Stimulated activated CD4-positive, alpha-beta T cell treated with anti-CD3 and anti-CD28 coated beads, Interleukin-1b, Interleukin-23, amount 100 ng/mL, for 1 hour (primary cell): ENCODE measurements at places on chromosomes 13 and 19.

GRCh38 chr13:73194310-73194709 is 135.5 kb downstream of the KLF5 start:
- no peak for DNase-seq

DNA sequence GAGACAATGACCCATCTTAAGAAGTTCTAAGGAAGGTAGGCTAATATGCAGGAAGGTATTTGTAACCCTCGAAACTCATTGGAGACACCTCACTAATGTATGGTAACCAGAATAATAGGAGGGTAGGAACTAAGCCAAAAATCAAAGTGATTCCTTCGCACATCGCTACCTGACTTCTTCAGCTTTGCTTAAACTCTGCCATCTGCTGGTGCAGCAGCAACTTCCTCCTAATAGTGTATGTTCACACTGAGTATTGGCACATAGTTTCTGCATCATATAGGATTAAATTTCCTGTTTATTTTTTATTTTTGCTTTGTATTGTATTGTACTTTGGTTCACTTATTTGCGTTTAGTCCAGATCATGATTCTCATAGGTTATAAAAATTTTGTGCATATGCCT is 676.2 kb downstream of the GPC5 start:
- no peak for DNase-seq

- no peak for DNase-seq
Measured at GRCh38 chr13:109422161-109422560, 364.2 kb downstream of the IRS2 start.

DNA sequence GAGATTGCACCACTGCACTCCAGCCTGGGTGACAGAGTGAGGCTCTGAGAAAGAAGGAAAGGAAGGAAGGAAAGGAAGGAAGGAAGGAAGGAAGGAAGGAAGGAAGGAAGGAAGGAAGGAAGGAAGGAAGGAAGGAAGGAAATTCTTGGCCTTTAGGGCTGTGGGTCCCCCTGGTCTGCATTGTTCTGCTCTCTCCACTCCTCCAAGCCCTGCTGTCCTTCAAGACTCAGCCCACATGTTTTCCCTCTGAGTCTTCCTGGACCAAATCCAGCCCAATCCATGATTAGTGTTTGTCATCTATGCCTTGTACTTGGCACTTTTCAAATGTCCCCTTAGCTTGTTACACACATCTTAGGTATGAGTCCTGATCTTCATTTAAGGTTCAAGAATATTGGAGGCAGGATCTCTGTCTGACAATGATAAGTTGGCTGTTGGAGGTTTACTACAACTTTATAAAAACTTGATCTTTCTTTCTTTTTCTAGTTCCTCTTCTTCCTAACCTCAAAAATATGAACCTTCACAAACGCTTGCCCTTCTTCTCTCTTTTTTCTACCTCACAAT is 48.8 kb upstream of the INTS6 start:
- DNase-seq: no peak

DNA sequence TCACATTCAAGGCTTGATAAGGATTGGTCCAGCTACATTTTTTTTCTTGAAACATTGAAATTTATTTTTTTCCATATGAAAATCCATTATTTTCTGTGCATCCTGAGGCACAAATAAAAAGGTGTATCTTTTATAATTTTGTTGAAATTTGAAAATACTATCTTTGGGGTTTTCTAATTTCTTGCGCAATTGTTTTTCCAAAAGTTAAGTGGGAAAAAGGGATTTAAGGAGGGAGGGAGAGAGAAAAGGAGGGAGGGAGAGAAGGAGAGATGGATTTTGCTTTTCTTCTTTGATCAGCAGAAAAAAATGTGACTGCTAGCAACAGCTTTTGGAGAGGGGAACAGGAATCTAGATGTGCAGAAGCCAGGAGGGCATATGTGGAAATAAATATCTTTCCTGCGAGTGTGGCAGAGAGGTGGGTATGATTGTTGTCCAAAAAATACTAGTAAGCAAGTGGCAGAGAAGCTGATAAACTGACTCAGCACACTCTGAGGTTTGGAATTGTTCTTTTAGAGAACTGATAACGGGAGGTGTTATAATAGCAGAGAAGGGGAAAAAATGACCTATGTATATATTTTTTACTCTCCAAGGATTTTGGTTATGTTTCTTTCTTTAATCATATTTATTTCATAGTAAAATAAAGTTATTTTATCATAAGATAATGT is 61.2 kb upstream of the EDNRB start:
- DNase-seq: no peak

DNA sequence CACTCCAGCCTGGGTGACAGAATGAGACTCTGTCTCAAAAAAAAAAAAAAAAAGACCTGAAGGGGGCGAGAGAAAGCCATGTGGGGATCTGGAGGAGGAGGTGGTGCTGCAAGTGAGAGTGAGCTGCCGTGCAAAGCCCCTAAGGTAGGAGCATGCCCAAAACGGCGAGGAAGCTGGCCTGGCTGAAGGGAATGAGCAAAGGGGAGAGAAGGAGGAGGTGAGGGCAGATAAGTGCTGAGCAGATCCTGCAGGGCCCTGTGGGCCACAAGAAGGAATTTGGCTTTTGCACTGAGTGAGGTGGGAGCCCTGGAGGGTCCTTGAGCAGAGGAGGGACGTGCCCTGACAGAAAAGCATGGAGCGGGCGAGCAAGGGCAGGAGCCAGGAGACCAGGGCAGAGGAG is 19.4 kb upstream of the ADGRE5 start:
- DNase-seq: no peak

GRCh38 chr13:48731001-48731658 is 77.4 kb downstream of the CYSLTR2 start:
- no peak for DNase-seq

DNA sequence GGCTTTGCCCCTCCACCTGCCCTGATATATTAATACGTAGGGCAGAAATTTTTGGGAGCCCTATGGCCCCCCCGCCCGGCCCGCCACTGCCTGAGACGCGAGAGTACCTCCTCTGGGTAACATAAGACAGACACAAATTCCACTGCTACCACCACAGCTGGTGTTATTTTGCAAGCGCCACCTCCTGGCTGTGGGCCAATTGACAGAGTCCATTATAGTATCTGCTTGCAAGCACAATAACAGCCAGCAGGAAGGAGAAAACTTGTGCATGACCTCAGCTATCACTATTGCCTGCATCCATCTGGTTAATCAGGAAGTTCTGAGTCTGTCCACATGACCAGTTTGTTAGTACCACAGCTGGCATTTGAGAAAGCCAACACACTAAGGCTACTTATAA is 25.3 kb upstream of the OR10H2 start:
- no peak for DNase-seq

DNA sequence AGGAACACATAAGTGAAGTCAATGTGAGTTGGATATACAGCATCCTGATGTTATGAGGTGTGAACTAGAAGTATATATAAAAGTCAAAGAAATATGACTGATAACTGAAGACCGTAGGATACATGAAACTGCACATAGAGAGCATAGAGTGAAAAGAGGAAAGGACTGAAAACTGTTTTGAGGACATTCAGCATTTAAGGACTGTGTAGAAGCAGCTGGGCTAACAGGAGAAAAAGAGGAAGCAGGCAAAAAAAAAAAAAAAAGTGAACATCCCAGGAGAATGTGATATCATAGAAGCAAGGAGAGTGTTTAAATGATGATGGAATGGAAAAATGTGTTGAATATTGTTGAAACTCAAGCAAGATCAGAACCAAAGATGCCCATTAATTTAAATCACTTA is 363.5 kb downstream of the PCDH20 start:
- no peak for DNase-seq

- DNase-seq: no peak
Measured at GRCh38 chr13:67308004-67308772, 78.1 kb upstream of the PCDH9 start.

DNA sequence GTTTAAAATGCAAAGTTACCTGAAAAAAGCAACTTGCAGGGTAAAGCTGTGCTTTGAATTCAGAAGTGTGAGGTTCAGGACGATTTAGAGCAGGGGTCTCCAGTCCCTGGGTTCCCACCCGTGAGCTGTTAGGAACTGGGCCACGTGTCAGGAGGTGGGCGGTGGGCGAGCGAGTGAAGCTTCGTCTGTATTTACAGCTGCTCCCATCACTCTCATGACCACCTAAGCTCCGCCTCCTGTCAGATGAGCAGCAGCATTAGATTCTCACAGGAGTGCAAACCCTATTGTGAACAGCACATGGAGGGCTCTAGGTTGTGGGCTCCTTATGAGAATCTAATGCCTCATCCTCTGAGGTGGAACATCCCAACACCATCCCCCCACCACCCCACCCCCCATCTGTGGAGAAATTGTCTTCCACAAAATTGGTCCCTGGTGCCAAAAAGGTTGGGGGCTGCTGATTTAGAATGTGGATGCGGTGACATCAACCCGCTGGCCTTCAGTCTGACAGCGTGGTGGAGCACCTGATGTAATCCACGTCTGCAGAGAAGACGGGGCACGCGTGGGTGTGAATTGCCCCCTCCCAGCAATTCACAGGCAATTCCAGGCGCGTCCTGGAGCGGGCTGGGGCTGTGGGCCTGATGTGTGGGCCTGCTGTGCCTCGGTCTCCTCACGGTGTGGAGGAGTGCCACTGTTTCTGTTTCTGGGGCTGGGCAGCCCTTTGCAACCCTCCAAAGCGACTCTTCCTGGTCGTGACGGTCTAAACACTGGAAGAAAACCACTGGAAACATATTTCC is 214.0 kb upstream of the SOX1 start:
- no peak for DNase-seq

DNA sequence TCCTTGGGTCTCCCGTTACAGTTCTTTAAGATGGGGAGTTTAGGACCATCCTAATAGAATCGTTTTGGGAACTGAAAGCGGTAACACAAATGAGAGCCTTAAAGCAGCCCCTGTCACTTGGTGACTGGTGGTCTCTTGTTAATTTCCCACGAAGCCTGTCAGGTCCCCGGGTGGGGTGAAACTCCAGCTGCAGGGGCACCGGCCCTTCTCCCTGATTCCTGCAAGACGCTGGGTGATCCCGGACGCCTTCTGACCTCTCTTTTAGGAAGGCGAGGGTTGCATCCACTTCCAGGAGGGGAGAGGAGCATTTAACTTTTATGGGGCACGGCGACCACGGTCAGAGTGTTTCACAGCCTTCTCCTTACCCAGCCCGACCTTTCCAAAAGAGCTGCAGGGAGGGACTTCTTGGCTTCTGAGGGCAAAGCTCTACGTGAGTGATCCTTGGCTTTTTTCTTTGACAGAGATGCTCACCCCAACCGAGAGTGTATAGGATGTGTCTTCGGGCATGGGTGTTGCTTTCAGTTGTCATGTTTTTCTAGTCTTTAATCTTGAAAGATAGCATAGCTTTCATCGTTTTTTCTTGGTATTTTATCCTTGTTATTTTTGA is 688 bp downstream of the ZNF225 start:
- DNase-seq: no peak

GRCh38 chr13:106630650-106631049 is 62.7 kb upstream of the ARGLU1 start:
- no peak for DNase-seq
